ENCODE measurements at places on chromosomes 7 and 10.

GRCh38 chr10:71795248-71795647 is 21.9 kb upstream of the VSIR start:
- DNase-seq: no peak

- no peak for DNase-seq
Measured at GRCh38 chr7:113936982-113937381, 18.2 kb upstream of the PPP1R3A start.

DNA sequence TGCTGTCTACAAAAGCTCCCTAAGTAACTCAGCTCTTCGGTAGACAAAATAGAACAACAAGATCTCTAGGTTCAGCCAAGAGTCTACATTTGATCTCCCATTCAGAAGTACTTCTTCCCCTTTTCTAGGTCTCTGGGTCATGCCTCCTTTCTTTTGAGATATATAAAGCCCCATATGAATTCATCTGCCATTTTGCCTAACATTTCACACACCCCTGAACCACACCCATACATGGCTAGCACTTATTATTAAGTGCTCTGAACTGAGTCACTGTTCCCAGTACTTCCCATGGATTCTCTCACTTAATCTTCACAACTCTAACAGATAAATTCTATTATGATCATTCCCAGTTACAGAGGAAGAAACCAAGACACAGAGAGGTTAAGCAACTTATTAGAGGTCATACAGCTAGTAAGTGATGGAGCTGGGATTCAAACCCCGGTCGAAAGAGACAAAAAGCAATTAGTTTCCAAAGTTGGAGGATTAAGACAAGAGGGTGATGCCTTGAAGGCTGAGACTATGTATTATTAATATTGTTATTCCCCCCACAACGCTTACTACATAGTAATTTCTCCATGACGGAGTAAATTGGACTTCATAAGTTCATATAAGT is 17.3 kb downstream of the MYOF start:
- no peak for DNase-seq

DNA sequence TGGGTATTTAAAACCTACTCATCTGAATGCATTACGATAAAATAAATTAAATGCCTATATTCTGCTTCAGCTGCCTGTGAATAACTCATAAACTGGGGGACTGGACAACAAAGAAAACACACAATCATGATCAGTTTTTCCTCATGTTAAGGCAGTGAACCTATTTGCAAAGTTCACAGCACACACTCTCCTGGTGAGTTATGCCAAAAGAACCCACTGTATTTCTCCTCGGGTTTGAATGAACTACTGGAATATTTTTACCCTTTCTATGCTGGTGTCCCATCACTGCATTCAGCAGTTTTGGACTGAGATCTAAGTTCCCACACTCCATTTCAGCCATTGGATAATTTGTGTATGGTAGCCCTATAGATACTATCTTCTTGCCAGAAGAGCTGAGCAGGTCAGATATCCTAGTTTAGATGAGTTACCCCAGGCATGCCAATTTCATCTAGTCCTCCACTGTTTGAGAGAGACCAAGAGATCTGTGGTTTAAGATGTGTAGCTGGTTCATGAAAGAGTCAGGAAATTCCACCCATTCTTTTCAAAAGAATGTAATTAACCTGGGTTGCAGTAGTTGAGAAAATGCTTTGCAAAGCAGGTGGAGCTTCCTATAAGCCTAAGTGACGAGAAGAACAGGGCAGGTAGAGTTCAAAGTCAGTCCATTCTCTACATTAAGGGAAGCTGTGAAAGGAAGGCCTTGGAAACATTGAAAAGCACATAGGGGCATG is 101.7 kb downstream of the PLXDC2 start:
- no peak for DNase-seq

DNA sequence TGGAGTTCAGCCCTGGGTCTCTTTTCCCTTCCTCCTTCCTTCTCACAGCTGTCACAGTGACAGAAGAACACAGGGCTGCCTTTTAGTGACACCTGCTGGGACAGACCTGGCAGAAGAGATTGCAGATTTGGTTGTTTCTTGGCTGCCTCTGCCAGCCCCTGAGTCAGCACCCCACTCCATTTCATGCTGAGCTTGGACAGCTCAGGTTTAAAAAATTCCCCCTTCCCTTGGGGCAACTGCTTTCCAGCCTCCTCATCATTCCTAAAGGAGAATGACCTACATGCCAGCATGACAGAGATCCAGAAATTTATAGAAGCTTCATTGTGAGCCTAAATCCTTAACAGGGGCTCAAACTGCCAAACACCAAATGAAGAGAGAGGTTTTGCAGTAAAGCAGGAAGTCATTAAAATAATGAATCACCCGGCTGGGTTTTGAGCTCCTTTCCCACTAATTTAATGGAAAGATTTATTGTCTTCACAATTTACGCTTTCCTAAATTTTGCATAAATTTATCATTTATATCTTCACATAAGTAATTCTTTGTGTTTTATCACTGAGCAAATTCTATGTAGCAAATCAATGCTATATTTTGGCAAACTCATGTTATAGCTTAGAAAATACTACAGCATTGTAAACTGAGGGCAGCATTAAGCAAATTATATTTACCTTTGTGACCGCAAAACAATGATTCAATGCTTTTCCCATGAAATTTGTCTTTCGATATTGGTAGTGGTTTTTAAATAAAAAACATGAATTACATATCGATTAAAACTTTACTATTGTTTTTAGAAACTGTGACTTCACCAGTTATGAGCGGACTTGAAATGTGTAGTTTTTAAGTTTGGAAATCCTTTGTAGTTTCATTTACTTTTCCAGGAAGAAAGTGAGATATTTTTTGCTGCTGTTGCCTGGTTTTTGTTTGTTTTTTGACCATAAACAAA is 399.5 kb upstream of the ANKRD30A start:
- no peak for DNase-seq

- no peak for DNase-seq
Measured at GRCh38 chr7:23393636-23394035, 76.7 kb downstream of the IGF2BP3 start.

- no peak for DNase-seq
Measured at GRCh38 chr7:157979636-157980340, 607.8 kb downstream of the PTPRN2 start.

DNA sequence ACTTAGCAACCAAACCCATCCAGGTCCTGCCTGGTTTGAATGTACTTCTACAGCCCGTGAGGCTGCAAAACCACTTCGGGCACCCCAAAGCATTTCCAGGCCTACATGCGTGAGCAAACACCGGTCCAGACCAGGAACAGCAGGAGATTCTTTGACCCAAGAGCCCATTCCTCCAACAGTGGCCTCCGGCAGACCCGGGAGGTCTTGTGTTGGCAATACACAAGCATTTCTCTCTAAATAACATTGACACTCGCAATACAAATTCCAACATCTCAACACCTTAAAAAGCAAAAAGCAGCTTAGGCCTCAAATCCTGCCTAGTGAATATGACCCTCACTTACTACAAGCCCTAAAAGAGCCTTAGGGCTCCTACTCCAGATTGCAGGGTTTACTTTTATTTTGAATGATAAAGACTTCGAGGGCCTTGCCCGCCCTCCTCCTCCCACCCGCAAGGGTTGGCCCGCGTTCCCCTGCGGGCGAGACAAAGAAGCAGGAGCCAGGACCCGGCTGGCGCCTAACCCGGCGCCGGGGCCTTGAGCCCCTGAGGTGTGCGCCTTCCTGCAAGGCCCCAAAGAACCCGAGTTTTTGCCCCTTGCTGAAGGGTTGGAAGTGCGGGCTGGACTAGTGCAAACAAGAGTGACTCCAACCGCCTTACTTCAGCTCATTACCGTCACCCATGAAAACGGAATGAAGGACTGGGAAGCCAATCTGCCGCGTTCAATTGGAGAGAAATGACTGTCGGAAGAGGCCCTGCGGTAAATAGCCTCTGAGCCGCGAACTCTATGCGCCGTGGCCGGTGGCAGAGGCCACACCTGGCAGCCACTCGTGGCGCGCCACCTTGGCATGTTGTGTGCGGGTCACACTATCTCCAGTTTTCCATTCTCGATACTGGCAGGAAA is 3.4 kb upstream of the DLX6 start:
- DNase-seq: no peak

- no peak for DNase-seq
Measured at GRCh38 chr10:100807241-100807951, 62.0 kb downstream of the PAX2 start.

DNA sequence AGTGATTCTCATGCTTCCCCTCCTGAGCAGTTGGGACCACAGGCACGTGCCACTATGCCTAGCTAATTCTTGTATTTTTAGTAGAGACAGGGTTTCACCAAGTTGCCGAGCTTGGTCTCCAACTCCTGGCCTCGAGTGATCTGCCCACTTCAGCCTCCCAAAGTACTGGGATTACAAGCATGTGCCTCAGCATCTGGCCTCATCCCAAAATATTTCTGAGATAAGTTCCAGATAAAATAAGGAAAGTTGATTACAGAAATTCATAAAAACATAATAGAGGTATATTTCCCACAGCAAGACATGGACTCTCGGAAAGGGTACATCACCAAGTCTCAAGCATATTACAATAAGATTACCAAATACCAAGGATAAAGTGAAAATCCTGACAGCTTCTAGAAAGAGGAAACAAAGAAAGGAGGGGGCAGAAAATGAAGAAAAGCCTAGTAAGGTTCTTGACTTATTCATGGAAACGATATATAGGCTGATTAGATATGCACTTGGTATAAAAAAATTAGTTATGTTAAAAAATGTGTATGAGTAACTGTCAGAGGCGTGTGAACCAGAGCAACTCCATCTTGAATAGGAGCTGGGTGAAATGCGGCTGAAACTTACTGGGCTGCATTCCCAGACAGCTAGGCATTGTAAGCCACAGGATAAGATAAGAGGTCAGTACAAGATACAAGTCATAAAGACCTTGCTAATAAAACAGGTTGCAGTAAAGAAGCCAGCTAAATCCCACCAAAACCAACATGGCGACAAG is 35.0 kb downstream of the IQUB start:
- DNase-seq: no peak

- DNase-seq: no peak
Measured at GRCh38 chr7:77481615-77482014, 55.5 kb upstream of the PTPN12 start.

DNA sequence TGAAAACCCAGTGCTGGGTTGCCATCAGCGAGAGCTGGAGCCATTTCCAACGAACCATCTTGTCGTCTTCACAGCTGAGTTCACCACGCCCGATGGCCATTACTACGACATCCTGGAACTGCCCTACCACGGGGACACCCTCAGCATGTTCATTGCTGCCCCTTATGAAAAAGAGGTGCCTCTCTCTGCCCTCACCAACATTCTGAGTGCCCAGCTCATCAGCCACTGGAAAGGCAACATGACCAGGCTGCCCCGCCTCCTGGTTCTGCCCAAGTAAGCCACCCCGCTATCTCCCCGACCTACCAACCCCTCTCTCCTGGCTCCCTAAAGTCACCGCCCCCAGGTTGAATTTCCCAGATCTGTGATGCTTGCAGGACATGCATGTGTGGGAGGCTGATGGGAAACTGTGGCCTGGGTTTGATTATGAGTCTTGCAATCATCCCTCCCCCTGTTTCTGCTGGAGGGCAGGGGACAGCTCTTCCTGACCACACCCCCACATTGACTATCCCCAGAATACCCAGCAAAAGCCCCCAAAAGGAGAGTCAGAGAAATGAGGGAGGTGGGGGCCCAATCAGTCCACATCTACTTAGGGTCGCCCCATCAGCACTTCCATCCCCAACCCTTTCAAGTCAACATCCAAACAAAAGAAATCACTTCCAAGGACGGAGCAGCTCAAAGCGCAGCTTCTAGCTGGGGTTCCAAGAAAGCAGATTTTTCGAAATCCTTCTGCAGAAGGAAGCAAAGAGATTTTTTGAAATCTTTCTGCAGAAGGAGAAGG is 6.9 kb downstream of the SERPINE1 start:
- DNase-seq: no peak

Data from CD4-positive, alpha-beta T cell treated with Interleukin-6 at 100 ng/mL for 8 hours (primary cell).